ENCODE measurements at places on chromosomes 5 and 9.

DNA sequence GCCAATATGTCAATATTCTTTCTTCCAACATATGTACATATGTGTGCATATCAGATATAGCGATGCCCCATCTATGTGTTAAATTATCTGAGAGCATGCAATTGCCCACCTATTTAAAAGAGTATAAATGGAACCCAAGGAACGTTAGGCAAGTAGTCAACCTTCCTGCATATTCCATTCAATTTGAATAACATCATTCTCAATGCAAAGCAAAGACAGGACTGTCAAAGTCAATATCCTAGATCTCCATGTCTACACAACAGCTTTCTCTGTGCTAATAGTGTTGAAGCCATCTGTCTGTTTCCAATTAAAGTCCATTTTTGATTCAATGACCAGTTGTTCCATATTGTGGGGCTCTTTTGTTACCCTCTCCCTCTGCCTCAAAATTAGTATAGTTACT is 85.3 kb upstream of the COX7C start:
- no peak for DNase-seq

- DNase-seq, result no peak
These were observed 119.7 kb upstream of the SPATA31C2 start for GRCh38 chr9:88258024-88258423.

DNA sequence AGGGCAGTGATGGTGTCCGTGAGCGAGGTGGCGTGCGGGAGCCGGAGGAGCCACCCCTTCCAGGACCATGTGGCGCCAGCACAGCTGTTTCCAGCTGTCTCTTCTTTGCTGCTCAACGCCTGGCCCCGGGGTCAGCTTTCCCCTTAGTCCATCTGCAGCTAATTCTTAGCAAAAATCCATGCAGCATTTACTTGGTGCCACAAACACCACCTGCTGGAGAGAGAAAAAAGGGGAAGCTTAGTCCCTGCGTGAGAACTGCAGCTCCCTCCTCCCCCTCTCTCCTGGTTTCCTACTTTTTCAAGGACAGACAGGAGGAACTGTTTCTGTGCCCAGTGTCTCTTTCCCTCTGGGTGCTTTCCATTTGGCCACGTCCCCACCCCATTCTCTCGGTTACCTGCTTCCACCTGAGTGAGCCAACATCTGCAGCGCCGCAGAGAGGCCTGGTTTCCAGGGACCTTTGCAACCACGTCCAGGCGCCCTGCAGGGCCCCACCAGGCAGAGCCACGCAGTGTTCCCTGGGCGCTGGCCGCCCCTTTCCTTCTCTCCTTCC is 3.4 kb downstream of the SLC6A19 start:
- DNase-seq, result no peak

GRCh38 chr9:97567182-97567893 is 65.8 kb downstream of the TSTD2 start:
- DNase-seq, result no peak

DNA sequence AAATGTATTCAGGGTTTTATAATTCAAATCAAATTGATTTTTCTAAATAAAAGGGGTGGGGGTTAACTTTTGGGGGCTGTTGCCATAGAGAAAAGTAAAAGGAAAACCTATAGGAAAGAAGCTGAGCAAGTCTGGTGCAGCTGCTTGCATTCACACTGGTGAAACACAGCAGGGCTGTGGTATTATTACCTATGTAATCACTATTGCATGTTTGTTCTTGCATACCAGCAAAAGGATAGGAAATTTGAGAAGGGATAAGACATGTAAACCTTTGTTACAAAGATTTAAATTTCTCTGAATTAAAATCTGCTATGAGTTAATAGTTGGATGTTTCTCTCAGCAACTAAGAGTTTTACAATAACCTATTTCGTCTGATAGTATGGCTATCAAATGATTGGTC is 346.7 kb downstream of the EFNA5 start:
- DNase-seq, result no peak

- DNase-seq, result no peak
These were observed 61.2 kb upstream of the SELENOP start for GRCh38 chr5:42872865-42873264.

- no peak for DNase-seq
These were observed 10.5 kb upstream of the PLEKHG4B start for GRCh38 chr5:81391-82021.

GRCh38 chr9:38074441-38074961 is 5.5 kb upstream of the SHB start:
- DNase-seq, result no peak

- no peak for DNase-seq
These were observed 13.6 kb downstream of the C9orf57 start for GRCh38 chr9:72046630-72047456.

DNA sequence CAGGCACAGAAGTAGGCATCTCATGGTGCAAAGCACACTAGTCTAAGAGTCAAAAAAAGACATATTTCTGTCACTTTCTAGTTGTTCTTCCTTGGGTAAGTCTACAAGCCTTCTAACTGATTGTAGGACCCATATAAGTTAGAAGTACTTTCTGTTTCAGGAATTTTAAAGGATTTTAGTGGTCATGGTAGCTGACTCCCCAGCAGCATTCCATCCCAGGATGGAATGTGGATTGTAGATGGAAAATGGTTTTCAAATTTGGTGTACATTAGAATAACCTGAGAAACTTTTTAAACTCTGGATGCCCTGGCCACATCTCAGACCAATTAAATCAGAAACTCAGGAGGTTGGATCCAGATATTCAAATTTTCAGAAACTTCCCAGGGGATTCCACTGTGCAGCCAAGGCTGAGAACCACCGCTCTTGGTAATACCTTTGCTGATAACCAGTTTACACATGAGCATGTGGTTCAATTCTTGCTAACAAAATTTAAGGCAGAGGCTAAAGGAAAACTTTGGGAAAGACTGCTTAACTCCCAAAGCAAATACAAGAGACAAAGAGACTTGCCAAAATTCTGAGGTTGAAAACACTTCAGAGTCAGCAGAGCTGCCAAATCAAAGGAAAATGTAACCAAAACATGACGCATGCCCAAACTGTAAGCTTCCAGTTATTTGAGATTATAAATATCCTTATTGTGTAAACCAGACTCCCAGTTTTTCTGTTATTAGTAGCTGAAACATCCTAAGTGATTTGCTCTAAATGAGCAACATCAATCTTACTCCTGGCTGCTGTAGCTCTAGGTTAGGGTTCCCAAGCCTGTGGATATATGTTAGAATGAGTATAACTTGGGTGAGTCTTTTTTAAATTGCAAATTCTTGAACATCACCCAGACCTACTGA is 145.4 kb upstream of the MTAP start:
- DNase-seq, result no peak

DNA sequence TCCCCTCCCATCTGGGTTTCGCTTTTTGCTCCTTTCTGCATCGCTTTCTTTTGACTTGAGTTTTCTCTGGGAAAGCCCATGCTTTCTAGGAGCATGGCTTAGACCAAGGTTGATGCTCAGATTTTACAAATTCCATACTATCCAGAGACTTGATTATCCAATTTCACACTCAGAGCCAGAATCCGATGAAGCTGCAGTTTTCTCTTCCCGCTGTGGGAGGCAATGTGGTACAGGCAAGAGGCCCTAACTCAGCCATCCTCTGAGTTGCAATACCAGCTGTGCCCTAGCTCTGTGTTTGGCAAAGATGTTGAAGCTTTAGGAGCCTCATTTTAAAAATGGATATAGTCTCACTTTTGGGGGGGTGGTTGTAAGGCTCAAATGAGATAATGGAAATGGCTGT is 85.1 kb downstream of the BRINP1 start:
- no peak for DNase-seq

GRCh38 chr9:130088051-130088450 is 34.3 kb downstream of the GPR107 start:
- DNase-seq, result no peak

DNA sequence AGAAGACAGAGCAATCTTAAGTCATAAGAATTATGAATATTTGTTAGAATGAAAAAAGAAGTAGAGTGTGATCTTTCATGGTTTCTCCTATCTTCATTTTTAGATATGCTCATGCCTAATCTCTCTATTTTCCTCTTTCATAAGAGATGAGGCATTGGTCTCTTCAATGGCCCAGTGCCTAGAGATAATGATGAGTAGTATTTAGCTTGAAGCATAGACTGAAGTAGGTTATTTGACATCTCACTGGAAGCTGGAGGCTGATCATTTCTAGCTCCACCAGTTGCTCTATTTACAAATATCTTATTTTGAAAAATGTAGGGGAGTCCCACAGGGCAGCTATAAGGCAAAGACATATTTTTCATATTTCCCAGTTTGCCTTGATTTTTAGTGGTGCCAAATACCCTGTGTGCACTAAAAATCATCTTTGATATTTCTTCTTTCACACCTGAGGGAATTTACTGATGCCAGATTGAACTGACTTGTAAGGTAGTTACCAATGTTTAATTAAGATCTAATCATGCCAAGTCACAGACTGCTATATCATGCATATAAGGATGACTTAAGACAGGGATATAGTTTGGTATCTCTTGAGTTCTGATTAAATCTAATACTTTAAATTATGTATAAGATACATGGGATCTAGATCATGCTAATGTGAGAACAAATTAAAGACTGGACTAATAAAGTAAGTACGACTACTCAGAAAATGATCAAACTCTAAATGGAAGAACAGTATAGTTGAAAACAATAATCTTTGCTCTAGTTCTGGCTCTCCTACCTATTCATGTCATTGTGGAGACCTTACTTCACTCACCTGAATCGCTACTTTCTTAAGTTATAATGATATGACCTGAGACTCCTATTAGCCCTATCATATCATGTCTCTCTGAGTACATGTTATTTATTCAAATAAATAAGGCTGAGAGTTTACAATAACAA is 108.2 kb upstream of the IFNE start:
- no peak for DNase-seq

GRCh38 chr5:154511984-154512383 is 34.0 kb upstream of the HAND1 start:
- DNase-seq, result no peak

GRCh38 chr5:117494188-117494587 is 919.6 kb upstream of the SEMA6A start:
- no peak for DNase-seq
